ENCODE measurements at places on chromosomes 3 and 15.

DNA sequence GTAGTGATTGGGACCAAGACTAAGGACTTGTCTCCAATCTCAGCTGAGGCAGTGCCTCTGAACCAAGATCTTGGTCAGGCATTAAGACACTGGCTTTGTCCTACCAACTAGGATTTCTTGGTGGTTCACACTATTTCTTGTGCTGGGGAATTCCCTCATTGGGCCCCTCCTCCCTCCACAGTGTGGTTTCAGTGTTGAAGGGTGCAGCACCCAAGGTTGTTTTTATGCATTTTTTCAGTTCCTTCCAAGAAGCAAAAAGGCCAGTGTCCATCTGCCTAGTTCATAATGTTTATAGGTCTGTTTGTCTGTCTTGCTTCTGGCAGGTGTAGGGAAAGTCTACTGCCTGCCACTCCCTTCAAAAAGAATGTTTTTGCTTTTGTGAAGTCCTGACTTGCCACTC, 10.6 kb upstream of the ITPKA start:
- DNase-seq, result no peak

- no peak for DNase-seq
Observed at GRCh38 chr3:41258239-41258800, 59.0 kb downstream of the CTNNB1 start.

- DNase-seq, result no peak
Observed at GRCh38 chr3:41502481-41502880, 303.2 kb downstream of the CTNNB1 start.

DNA sequence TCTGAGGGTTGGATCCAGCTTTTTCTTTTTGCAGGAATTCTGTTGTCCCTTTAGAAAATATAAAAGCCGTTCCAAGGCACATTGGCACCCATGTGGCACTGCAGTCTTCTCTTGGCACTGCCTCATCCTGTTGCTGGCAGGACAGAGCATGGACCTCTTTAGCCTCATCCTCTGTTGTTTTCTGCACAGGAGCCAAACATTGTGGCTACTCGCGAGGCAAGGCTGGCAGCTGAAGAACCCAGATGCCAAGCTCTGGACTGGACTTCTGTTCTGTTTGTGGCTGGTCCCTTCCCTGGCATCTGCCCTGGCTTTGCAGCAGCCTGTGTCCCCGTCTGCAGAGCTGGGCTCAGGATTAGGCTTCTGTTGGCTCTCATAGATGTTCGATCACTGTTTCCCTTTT, 224.7 kb upstream of the TBC1D5 start:
- DNase-seq, result no peak

GRCh38 chr15:70319466-70319865, 221.7 kb upstream of the TLE3 start:
- DNase-seq, result peak; percentile 11

DNA sequence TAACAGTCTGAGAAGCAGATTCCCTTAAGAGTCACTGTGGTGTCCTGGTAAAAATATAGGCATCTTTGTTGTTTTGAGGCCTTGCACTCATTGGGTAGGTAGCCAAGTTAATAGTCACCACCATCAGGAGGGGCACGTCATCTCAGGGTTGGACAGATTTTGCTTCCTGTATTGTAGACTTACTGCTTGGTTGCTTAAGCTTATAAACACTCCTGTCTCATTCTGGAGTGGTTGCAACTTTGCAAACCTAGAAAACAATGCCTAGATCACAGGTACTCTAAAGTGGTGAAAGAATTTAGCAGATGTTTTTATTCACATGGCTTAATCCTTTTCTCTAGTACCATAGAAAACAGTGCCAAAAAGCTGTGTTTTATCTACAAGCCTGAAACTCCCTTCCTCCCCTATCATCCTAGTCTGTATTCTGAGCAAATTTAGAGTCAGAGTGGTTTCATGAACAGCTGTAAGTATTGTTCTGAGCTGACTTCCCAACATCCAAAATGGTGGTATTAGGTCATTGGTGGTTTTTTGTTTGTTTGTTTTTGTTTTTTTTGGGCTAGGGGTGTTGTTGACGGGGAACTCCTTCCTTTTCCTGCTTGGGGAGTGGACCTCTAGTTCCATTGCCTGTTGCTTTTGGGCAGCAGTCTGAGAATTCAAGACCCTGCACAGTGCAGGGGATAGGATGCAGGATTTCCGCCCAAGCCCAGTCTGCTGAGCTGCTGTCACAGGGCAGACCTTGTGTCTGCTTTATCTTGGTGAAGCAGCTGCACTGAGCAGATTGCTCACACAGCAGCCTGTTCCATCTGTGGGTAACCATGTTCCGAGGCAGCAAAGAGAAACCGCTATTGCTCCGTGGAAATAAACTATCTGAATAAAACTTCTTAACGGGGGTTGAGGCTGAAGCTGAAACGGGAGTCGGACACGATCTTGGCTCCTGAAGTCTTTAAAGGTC, 202.0 kb downstream of the AKAP13 start:
- peak; percentile 35 for DNase-seq

DNA sequence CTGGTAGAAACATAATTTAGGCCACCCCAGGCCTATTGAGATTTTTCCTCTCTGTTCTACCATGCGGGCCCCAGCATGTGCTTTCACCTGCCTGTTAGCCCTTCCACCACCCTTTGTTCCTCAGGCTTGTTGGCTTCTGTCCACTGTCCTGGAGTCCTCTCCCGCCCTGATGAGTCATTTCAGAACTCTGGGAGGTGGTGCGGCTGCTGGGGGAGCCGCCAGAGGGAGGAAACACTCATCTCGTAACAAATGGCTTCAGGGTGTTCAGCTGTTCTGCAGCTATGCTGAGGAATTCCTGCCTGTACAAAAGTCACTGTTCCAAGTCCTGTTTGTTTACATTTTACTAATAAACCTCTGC, 36.3 kb downstream of the LRTM1 start:
- DNase-seq, result peak; percentile 58

GRCh38 chr3:39548282-39548681, 80.8 kb downstream of the MOBP start:
- no peak for DNase-seq

DNA sequence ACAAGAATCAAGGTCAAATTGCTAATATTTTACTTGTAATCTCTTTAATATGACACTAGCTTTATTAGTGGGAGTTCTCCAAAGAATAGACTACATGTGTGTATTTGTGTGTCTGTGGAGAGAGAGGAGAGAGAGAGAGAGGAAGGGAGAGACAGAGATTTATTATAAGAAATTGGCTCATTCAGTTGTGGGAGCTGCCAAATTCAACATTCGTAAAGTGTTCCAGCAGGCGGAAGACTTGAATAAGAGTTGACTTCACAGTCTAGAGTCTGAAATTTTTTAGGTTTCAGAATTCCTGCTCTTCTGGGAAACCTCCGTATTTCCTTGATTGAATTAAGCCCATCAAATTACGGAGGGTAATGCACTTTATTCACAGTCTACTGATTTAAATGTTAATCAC, 4.7 kb upstream of the CLDN1 start:
- no peak for DNase-seq

DNA sequence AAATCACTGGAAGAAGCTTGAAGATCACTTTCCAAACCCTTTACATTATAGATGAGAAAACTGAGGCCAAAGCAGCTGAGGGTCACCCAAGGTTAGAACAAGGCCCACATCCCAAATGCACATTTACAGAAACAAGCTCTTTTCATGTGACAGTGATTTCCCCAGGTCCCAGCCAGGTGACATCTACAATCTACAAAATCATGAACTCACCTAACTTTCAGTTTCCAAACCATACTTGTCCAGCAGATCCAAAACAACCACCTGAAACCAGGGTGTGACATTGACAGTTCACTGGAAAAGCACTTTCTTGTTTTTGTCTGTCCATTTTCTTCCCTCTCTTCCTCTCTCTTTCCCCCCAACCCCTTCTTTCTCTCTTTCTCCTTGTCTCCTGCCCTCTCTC, 132.2 kb upstream of the PRICKLE2 start:
- DNase-seq, result no peak

- DNase-seq, result no peak
Observed at GRCh38 chr15:27701956-27702355, 397.2 kb downstream of the OCA2 start.

DNA sequence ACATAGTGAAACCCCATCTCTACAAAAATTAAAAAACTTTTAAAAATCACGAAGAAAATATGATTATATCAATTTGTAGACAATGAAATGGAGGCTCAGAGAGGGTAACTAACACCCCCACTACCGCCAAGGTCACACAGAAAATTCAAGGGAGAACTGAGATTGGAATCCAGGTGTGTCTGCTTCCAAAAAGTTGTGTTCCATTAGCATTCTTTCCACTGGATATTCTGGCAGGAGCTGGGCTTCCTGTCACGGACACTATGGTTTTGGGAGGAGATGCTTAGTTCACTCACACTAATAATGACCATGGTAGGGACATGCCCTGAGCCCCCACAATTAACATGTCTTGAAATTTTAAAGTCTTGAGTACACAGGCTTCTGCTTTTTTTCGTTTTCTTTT, 28.8 kb downstream of the CTSH start:
- DNase-seq, result no peak

GRCh38 chr3:40911928-40912327, 287.4 kb upstream of the CTNNB1 start:
- no peak for DNase-seq

DNA sequence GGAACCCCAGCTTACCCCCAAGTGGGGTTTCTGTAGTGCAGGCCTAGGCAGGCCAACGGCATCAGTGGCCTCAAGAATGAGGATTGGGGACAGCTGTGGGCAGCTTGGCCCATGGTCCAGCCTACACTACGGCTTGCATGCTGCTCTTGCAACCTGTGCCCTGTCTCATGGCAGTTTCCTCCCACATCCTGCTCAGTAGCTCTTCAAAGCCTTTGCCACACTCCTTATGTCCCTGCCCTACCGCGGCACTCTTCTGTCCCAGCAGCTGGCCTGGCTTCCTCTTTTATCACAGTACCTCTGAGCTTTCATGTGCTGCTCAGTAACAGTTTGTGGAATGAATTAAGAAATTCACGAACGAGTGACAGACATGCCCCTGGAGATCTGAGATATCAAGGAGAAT, 431.0 kb downstream of the EPHB1 start:
- no peak for DNase-seq

GRCh38 chr15:31049682-31050615, 51.6 kb downstream of the TRPM1 start:
- DNase-seq, result no peak

DNA sequence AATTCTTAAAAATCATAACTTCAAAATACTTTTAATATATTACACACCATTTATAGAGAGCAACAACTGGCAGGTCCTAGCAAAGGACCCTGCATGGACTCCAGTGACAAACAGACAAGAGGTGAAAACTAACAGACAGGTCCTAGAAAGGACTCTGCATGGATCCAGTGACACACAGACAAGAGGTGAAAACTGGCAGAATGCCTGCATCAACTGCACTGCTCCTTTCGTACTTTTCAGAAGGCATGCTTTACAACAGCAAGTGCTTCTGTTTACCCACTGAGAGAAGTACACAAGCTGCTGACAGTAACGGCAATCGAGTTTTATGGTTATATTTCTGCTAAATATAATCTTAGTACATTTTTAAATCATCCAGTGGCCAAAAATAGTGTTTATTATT, 24.3 kb upstream of the GP5 start:
- DNase-seq, result no peak

- DNase-seq, result no peak
Observed at GRCh38 chr3:124759666-124760401, 29.6 kb downstream of the UMPS start.

DNA sequence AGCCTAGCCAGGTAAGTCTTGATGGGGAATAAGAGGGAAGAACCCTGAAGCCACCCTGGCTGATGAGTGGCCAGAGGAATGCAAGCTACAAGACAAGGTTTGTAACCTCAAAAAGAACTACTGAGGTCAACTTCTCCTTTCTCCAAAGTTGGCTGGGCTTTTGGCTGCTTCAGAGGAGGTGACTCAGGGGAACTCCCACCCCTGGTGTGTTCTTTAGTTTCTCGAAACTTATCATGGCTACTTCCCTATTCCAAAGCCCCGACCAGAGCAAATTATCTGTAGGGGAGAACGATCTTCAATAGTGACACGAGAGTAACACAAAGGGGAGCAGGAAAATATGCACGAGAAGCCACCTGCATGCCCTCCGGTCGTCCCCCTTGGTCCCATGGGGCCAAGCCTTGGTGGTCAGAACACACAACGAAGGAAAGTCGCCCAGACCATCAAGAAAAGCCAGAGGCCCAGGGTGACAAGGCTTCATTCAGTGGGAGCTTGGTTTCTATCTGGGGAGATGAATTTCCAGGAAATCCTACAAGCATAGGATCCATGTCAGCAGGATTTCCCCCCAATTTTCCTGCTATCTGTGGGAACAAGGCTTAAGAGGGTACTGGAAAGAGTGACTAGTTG, 6.5 kb upstream of the BCL2A1 start:
- no peak for DNase-seq

GRCh38 chr3:61980041-61980440, 393.3 kb downstream of the FEZF2 start:
- DNase-seq, result no peak

DNA sequence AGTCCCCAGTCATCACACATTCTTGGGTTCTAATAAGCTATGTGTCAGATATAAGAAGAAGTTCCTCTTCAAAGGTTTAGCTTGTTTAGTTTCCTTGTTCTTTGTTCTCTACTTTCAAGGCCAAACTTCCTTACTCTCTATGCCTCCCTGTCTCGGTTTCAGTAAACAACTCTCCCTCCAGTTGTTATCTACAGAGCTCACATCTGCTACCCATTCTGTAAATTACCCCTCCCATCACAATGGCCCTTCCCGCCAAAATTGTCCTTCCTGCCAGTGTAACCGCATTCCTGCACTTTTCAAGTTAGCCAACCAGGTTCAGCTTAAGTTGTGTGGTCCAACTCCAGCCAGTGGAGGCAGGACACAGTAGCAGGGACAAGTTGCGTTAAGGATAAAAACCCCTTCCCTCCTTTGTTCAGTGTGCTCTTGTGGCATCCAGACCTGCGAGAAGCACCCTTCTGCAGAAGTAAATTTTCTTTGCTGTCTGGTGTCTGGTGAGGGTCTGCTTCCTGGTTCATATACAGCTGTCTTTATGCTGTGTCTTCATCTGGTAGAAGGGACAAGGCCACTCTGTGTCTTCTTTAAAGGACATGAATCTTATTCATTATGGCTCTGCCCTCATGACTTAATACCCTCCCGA, 342.1 kb upstream of the GRM7 start:
- DNase-seq, result no peak

GRCh38 chr15:66070220-66070934, 183.2 kb downstream of the MEGF11 start:
- no peak for DNase-seq

DNA sequence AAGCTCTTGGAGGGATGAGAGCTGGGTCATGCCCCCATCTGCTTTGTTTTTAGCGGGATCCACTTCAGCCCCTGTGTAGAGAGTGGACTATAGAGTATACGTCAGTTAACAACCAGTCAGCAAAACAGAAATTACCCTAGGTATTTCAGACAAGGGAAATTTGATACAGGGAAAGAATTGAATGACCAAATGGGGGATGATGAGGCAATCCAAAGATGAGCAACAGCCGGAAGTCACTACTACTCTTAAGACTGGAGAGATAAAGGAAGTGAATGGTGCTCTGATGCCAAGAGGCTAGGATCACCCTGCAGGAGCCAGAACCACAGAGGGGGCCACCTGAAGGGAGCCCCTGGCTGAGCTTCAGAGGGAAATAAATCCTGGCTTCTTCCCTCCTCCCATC, 1.7 kb upstream of the GPR62 start:
- DNase-seq, result no peak

Data from breast epithelium (tissue), 4 donors.